ENCODE measurements at places on chromosomes 4 and X. TPM values are rescaled to one million over a fixed set of nuclear protein-coding genes. Genes with fewer than 3 reads are reported as not detected.

DNA sequence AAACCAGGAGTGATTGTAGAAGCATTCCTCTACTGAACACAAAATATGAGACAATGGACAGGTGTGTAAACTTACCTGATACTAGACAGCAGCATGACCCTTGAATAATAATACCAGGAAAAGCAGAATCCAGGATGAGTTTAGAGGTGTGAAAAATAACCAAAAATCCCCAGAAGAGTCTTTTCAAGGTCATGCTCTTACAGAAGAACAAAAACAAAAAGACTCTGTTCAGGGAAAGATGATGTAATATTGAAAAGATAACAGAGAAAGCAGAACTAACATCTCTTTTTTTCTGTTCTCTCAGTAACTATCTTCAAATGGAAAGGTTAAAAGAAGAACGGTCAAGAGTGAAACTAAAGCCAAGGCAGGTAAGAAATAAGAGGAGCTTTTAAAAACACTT lies 14.0 kb upstream of the ARHGAP10 start:
- DNase-seq = no peak

Gene SERTM2
- total RNA-seq = 5.6 TPM

GRCh38 chr4:88599714-88600113 lies 7.4 kb downstream of the HERC3 start:
- no peak for DNase-seq

DNA sequence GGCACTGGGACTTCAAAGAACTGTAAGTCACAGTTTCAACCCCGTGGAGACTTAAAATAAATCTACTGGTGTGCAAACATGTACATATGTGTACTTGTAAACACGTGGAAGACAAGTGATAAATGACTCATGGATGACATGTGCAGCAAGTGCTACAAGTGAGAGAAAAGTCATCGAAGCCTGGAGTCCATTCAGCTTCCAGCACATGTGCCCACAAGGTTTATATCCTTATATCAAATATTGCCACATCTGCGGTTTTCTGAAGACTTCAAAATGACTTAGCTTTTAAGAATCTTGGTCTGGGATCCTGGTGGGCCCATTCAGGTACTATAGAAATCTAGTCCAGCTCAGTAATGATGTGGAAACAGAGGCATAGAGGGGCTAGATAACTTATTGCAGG lies 33.0 kb upstream of the TTC29 start:
- no peak for DNase-seq

- DNase-seq = no peak
Observed at GRCh38 chr4:121096629-121097028, 24.3 kb upstream of the NDNF start.

Gene FMR1NB
- not detected for total RNA-seq

DNA sequence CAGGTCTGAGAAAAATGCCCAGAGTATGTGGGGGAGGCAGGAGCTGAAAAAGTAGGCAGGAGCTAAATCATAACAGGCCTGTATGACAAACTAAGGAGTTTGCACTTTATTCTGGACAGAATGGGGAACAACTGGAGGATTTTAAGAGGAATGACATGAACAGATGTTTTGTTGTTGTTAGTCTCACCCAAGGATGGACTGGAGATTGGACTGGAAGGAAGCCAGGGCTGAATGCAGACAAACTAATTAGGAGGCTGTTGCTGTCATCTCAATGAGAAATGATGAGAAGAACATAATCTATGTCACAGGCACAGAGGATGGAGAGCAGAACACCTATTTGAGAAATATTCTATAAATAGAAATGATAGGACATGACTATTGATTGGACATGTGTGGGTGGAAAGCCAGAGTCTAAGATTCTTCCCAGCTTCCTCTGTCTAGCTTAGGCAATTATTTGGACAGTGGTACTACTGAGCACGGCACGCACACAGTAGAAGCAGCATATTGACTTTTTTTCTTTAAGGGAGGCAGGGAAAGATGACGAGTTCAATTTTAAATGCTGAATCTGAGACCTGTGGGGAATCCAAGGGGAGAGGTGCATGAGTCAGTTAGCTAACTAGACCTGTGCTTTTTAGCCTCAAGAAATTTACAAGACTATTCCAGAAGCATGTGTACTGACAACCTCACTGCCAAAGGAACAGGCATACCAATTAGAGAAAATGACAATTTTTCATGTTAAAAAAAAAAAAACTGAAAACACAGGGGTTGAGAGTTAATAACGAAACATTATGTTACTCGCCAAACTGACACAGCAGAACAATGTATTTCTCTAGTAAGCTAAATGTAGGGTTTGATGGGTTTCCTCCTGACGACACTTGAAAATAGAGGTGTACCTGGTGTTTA lies 963 bp upstream of the USO1 start:
- no peak for DNase-seq

Gene XG
- 1.6 TPM for total RNA-seq

GRCh38 chr4:48022192-48022799 lies 5.7 kb downstream of the NIPAL1 start:
- DNase-seq = no peak

DNA sequence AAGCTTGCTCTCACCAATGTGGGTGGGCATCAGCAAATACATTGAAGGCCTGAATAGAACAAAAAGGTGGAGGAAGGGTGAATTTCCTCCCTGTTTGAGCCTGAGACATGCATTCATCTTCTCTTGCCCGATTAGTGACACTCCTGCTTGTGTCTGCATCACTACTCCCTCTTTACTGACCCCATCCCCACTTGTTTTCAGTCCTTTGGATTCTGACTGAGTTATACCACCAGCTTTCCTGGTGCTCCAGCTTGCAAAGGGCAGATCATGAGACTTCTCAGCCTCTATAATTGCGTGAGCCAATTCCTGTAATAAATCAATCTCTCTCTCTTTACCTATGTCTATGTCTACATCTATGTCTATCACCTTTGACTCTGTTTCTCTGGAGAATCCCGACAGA lies 47.4 kb upstream of the DYNLT3 start:
- DNase-seq = no peak

Gene SATL1
- total RNA-seq = not detected

All from ureter (tissue), 1 donor.